ENCODE measurements at places on chromosomes 4 and X.

DNA sequence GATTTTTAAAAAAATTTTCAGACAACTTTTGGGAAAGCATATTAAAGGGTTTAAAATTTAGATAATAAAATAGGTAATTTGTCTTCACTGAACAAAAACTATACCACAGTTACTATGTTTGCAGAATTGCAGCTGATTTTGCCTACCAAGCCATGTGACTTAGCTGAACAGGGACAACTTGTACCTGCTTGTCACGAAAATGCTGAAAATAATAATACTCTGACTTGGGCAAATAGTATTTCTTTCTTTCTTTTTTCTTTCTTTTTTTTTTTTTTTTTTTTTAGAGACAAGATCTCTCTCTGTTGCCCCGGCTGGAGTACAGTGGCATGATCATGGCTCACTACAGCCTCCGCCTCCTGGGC is 225.2 kb upstream of the PPP1R2C start:
- DNase-seq: no peak

DNA sequence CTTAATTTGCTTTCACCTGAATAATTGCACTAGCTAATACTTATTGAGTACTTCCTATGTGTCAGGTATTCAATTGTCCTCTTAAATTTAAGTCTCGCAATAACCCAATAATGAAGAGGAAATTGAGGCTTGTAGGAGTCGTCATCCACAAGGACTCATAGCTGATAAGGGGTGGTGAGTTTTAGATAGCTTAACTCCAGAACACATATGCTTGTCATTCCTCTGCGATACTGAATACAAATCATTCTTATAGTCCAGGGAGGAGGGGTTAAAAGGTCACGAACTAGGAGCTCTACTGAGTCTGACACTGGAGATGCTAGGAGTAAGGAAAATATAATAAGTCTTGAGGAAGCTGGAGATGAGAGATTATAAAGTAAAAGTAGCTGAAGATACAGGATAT is 1.4 kb upstream of the PACRGL start:
- DNase-seq: no peak

DNA sequence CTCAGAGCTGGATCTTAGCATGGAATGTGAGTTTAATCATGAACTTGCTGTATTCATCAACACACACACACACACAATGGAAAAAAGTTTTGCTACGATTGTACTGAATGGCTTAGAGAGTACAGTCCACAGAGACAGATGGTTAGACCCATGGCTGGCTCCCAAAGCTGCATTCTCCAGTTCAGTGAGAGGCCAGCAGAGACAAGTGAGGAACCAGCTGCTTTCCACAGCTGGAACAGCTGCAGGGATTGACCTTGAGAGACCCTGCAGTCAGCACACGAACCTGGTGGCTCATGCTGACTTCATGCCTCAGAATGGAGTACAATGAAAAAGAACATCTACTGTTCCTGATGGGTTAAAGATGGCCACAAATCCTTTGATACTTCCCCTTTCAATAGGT is 94.5 kb downstream of the DHX15 start:
- no peak for DNase-seq

DNA sequence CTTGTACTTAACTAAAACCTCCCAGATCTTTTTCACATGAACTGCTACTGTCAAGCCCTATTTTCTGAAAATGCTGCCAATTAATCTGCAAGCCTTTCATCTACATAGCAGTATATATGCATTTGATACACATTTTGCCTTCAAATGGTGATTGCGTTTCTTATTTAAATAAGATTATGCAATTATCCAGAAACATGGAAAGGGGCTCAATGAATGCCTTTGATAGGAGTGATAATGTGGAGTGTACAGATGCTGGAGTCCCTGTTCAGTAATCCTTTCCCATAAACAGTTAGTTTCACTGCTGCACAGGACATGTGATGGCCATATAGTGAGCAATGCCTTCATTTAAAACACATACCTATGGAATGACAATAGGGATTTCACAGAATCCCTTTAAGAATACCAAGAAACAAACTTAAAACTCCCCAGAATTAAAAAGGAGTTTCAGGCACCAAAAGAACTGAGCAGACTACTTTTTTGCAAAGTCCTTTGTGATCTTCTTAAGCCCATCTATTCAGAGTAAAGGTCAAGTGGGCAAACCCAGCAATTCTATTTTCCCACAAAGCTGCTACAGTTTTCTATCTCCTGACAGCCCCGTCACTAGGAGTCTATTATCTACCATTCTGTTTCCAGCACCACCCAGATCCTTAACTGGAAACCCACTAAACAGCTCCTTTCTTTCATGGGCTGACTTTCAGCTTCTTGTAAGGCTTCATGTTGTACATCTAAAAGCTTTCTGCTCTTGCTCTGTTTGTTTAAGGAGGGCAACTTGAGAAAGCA is 120.3 kb downstream of the UNC5C start:
- DNase-seq: no peak

GRCh38 chr4:42078184-42078801 is 74.2 kb downstream of the BEND4 start:
- no peak for DNase-seq

GRCh38 chr4:2623442-2623841 is 87.0 kb downstream of the FAM193A start:
- DNase-seq: no peak

GRCh38 chr4:41140410-41140809 is 73.9 kb downstream of the APBB2 start:
- no peak for DNase-seq

DNA sequence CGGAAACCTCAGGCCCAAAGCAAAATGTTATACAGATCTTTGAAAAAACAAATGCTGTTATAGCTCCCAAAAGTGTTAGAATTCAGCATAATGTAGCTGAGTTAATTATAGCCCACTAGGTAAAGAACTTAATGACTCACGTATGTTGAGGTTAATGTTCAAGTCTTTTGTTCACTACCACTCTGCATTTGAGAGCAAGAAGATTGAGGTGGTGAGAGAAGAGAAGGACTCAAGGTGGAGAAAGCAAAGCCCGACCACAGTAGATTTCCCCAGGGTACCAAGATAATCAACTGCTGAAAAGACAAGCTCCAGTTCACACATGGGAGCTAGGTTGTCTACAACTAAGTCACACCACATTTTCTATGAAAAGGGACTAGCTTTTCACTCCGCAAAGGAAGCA is 480.2 kb downstream of the DTHD1 start:
- DNase-seq: no peak

DNA sequence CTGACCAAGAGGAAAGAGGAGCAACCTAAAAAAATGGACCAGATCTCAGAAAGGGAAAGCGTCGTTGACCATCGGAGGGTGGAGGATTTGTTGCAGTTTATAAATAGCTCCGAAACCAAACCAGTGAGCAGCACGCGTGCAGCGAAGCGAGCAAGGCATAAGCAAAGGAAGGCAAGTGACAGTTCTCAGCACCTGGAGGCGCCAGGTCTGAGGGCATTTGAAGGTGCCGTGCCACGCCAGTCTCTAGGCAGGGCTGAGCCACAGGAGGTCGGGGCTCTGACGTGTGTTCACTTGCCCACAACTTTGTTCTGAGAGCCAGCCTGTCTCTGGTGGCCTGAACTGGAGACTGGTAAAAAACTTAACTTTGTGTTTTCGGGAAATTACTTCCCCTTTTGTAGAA is 59.7 kb downstream of the TNIP2 start:
- no peak for DNase-seq

- no peak for DNase-seq
Measured at GRCh38 chr4:62513306-62513705, 1313.2 kb downstream of the ADGRL3 start.

GRCh38 chr4:152322656-152323055 is 213.2 kb downstream of the FBXW7 start:
- no peak for DNase-seq

GRCh38 chrX:148771440-148771839 is 271.0 kb downstream of the AFF2 start:
- no peak for DNase-seq

GRCh38 chr4:7147661-7148310 is 44.6 kb upstream of the SORCS2 start:
- DNase-seq: no peak

DNA sequence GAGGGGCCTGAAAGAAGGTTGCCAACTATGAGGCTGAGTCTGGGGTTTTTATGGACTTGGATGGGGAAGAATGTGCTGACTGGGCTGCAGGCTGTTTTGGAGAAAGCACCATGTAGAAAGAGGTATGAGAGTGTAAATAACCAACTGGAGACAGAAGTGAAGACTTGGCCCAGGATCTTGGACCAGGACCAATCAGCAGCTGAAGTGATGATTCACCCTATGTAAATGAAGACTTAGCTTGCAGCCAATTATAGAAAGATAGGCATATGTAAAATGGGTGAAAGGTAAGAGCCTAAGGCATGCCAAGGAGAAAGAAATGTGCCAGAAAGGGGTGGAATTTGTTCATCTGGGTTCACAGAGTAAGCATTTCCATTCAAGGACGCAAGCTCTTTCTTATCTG is 856.7 kb upstream of the PRKX start:
- no peak for DNase-seq

DNA sequence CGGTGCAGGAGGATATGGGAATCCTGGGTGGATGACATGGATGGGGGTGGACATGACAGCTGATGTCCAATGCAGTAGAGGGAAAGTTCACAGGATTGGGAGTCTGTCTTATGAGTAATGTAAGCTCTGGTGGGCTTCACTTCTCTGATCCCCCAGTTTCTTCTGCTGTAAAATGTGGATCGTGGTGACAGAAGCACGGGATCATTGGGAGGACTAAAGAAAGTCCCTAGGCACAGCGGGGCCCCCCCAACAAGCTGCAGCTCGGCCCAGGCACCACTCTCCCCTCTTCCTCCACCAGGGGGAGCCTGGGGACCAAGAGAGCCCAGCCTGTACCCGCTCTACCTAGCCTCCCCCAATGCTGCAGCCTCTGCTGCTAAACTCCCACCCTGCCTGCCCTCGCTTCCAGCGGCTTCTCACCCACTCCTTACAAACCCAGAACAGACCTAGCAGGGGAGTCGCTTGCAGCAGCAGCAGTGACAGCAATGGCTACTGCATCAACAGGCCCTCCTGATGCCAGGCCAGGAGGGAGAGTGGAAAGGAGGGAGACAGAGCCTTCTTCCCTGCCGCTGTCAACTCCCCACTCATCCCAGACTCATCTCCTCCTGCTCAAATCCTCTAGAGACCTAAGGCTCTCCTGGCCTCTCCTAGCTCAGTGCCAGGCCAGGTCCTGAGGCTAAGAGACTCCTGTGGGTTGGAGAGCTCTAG is 36.1 kb upstream of the IQSEC2 start:
- peak; percentile 55 for DNase-seq

- DNase-seq: no peak
Measured at GRCh38 chrX:109847257-109848187, 114.5 kb upstream of the ACSL4 start.

GRCh38 chr4:6343939-6344408 is 74.3 kb downstream of the WFS1 start:
- DNase-seq: peak; percentile 50

DNA sequence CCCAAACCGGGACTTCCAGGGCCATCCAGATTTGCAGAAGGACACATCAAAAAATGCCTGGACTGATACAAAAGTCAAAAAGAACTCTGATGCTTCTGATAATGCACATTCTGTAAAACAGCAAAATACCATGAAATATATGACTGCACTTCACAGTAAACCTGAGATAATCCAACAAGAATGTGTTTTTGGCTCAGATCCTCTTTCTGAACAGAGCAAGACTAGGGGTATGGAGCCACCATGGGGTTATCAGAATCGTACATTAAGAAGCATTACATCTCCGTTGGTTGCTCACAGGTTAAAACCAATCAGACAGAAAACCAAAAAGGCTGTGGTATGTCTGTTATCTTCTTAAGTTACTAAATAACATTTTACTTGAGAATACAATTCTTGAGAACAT is 9.2 kb downstream of the PLK4 start:
- no peak for DNase-seq

- no peak for DNase-seq
Measured at GRCh38 chr4:28462766-28463700, 1602.4 kb downstream of the STIM2 start.

- DNase-seq: no peak
Measured at GRCh38 chr4:3209551-3210325, 39.2 kb upstream of the MSANTD1 start.

DNA sequence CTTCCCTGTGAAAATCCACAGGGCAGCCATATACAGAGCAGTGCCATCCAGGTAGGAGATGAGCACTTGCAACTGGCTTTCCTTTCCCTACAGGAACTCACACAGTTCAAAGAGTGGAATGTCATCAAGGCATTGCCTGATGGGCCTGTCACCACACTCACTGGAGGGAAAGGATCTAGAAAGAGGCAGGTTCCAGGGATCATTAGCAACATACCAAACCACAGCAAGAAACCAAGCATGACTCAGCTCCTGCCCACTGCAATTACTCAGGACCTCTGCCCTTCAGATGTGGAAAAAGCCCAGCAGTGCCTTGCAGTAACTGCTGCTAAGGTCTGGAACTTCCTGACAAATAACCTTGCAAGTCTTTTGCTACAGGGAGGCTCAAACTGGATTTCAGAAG is 101.2 kb downstream of the ZNF674 start:
- DNase-seq: no peak

DNA sequence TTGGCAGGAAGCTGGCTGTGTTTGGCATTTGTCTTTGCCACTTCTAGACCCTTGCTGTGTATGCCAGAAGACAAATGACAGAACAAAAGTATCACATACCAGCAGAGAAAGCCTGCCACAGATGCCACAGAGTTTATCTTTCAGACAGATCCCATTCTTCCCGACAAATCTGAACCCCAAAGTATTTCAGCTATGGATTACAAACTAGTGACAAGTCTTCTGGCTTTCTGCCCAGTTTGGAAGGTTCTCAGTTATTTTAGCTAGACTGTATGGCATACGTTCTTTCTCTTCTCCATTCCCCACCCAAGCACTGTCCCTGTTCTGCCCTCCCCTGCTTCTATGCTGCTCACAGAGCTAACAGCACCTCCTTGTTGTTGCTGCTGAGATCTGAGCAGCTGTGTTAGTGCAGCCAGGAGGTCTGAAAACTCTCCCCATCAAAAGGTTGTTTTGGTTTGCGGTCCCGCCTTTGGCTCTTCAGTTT is 236.7 kb downstream of the FRAS1 start:
- DNase-seq: no peak

DNA sequence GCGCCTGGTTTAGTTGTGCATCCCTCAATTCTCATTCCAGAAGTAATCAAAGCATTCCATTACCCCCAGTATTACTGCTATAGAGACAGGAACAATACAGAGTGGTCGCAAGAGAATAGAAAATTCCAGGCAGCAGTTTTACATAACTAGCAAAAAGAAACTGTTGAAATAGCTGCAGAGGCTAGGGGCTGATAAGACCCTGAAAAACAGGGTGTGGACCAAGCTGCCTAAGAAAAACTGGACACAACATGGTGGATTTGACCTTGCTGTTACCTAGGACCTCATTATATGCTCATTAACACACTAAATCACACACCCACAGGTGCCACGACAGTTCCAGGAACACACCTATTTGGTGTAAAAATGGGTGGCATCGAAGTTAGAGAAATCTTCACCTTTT is 15.4 kb downstream of the EPGN start:
- no peak for DNase-seq
